ENCODE measurements at places on chromosomes 6 and 20.

- peaks cover 19% of the 10 kb centered on the region for H3K4me1 ChIP-seq
- no peak overlapping the region for H3K4me3 ChIP-seq
- DNase-seq = no peak
- H3K27me3 ChIP-seq = no peaks in the 10 kb centered on the region
- H3K36me3 ChIP-seq = no peaks in the 10 kb centered on the region
- H3K27ac ChIP-seq = no peak overlapping the region
Measured at GRCh38 chr6:111975466-111975865, 78.4 kb upstream of the CCN6 start.

DNA sequence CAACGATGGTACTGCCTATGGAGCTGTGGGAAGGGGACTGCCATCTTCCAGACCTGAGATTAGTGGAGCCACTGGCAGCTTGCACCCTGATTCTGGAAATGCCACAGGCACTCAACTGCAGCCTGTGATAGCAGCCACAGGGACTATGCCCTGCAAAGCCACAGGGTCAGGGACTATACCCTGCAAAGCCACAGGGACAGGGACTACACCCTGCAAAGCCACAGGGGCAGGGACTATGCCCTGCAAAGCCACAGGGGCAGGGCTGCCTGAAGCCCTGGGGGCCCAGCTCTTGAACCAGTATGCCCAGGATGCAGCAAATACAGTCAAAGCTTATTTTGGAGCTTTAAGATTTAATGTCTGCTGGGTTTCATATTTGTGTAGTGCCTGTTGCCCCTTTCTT lies 346.6 kb downstream of the C6orf118 start:
- no peak overlapping the region for H3K4me3 ChIP-seq
- H3K4me1 ChIP-seq = no peaks in the 10 kb centered on the region
- no peaks in the 10 kb centered on the region for H3K27me3 ChIP-seq
- no peak overlapping the region for H3K27ac ChIP-seq

- H3K27me3 ChIP-seq = peaks cover 1% of the 10 kb centered on the region
- H3K4me3 ChIP-seq = no peak overlapping the region
- no peaks in the 10 kb centered on the region for H3K36me3 ChIP-seq
- DNase-seq = no peak
- H3K27ac ChIP-seq = no peak overlapping the region
Measured at GRCh38 chr6:106849120-106849519, 125.4 kb downstream of the CD24 start.

GRCh38 chr6:125528621-125529041 lies 220.8 kb upstream of the HEY2 start:
- no peak overlapping the region for H3K27ac ChIP-seq
- no peaks in the 10 kb centered on the region for H3K36me3 ChIP-seq
- H3K27me3 ChIP-seq = peaks cover 1% of the 10 kb centered on the region
- no peaks in the 10 kb centered on the region for H3K4me1 ChIP-seq

DNA sequence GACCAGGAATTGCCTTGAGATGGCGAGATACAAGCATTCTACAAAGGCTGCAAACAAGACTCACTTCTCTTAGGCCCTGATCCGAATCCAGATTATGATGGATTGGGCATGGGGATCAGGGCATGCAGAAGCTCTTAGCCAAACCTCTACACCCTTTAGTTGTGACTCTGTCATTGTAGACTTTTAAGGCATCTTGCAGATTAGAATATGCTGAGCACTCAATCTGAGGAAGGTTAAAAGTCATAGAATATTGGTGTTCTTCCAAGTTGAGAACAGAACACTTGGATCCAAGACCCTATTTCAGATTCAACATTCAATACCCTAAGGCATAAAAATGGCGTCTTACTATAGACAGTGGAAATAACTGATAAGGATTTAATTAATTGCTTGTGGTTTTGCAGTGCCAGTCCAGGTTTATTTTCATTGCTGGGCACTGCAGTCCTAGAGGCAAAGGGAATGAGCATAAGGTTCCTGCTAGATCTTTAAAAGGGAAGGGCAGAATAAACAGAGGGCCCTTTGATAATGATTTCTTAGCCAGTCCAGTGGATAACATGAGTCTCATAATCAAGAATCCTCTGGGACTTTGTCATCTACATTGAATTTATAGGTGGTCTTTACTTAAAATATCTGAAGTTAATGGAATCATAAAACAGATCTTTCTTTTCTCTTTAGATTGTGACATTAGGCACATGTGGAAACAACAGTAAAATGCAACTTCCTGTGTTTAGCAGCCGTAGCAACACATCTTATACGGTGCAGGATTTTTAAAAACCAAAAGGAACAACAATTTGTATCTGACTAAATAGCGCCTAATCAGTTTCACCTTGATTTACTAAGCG lies 17.6 kb downstream of the PHACTR2 start:
- H3K4me3 ChIP-seq = no peak overlapping the region
- H3K27me3 ChIP-seq = no peaks in the 10 kb centered on the region
- peaks cover 24% of the 10 kb centered on the region for H3K4me1 ChIP-seq
- H3K36me3 ChIP-seq = peaks cover 2% of the 10 kb centered on the region

- H3K4me1 ChIP-seq = no peaks in the 10 kb centered on the region
- no peak overlapping the region for H3K27ac ChIP-seq
- no peak for DNase-seq
- H3K27me3 ChIP-seq = peaks cover 46% of the 10 kb centered on the region
Measured at GRCh38 chr6:44704240-44705150, 317.0 kb downstream of the CDC5L start.

GRCh38 chr6:37273690-37274089 lies 15.7 kb upstream of the TMEM217 start:
- peaks cover 13% of the 10 kb centered on the region for H3K36me3 ChIP-seq
- DNase-seq = no peak
- no peaks in the 10 kb centered on the region for H3K4me1 ChIP-seq
- H3K4me3 ChIP-seq = no peak overlapping the region
- no peaks in the 10 kb centered on the region for H3K27me3 ChIP-seq
- H3K27ac ChIP-seq = no peak overlapping the region

DNA sequence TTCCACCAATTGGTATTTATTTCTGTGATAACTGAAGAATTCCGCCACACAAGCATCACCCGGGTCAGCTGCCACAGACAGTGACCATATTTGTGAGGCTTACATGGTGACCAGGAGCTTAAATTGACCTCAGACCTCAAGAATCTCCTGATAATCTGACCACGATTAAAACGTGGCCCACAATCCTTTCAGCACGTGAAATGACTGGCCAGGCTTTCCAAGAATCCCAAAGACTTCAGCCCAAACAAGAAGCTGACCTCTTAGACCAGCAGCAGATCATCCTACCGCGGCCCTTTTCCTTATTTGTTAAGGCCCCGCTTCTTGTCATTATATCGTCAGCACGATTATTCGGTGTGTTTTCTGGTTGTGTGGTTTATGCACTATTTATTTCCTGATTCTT lies 45.6 kb upstream of the CD93 start:
- no peaks in the 10 kb centered on the region for H3K4me1 ChIP-seq
- DNase-seq = no peak
- no peaks in the 10 kb centered on the region for H3K27me3 ChIP-seq
- no peak overlapping the region for H3K4me3 ChIP-seq

DNA sequence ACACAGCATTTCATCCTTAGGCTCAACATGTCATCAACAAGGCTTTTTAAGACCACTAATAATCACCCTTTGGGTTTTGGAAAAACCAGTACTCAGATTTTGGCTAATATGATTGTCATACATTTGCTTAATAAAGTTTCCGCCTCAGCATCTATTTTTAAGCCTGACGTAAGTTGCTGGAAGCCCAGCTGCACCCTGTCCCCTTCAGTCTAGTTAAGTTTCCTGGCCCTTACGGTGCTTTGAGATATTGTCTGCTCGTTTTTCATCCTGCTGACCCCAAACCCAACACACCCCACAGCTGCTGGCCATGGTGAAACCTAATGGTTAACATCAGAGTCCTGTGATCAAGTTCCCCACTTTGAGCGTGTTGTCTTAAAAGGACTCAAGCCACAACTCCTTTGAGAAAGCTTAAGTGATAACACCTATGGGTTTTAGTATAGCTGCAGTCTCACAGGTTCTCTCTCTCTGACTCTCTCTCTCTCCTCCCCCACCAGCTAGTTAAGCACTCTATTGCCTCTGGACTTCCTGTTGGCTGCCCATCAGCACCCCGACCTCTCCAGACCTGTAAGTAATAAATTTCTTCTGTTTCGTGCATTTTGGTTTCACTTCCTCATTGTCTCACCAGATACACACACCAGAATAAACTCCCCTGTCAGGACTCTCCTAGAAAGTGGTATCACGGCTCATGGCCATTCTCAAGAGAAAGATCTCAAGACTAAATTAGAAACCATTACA lies 802.0 kb downstream of the C6orf118 start:
- no peaks in the 10 kb centered on the region for H3K27me3 ChIP-seq
- no peak for DNase-seq
- no peak overlapping the region for H3K27ac ChIP-seq
- H3K36me3 ChIP-seq = no peaks in the 10 kb centered on the region

DNA sequence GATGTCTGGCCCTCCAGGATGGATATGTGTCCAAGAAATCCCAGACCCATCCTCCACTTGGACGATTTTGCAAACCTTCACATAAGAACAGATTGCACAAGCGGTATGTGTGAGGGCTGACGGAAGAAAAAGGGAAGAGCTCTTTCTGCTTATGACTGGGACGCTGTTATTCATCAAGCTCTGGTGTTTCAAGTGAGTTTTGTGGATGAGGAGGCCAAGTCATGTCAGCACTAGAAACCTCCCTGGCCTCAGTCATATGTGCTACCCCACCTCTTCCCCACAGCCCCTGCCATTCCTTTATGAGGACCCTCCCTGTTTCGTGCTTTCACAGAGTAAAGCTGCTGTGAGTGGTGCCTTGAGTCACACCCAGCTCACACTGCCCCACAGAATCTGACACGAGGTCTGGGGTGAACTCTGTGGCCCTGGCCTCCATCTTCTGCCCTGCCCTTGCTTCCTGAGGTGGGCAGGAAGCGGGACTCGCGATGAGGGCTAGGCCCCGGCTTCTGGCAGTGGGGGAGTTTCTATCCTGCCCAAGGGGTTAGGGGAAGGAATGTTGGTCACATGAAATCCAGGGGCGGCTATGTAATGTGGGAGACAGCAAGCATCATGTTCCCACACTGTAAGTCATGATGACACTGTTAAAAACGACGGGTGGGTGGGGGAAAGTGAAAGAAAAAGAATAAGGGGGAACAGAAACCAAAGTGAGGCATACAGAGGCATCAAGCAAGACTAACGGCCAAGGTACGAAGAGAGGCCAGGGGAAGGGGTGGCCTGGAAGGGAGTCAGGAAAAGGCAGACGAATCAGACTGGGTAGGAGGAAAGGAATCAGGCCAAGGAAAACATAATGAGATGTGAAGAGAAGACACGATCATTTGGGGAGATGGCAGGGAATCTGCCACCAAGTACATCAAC lies 78.1 kb downstream of the PRDM1 start:
- no peaks in the 10 kb centered on the region for H3K36me3 ChIP-seq
- DNase-seq = peak; percentile 79
- no peak overlapping the region for H3K4me3 ChIP-seq
- peak overlapping the region; percentile 60 for H3K27ac ChIP-seq

GRCh38 chr6:82348130-82348529 lies 15.5 kb upstream of the TPBG start:
- no peak overlapping the region for H3K4me3 ChIP-seq
- no peaks in the 10 kb centered on the region for H3K27me3 ChIP-seq
- H3K4me1 ChIP-seq = no peaks in the 10 kb centered on the region
- no peak for DNase-seq

DNA sequence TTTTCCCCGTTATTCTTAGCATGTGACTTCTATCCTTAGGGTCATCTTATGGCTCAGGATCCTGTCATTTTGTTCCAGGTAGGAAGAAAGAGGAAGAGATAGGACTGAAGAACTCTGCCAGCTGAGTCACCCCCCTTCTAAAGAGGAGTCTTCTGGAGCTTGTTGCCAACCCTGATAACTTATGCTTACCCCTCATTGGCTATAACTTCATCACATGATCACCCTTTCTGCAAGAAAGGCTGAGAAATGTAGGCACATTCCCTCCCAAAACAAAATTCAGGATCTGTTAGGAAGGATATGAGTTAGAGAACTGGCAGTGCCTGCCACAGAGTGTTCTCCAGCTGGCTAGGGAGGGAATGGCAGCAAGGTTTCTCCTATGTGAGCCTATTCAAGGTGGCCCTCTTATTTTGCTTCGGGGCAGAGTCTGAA lies 35.6 kb downstream of the ARFGEF2 start:
- no peak overlapping the region for H3K27ac ChIP-seq
- no peaks in the 10 kb centered on the region for H3K4me1 ChIP-seq
- no peaks in the 10 kb centered on the region for H3K27me3 ChIP-seq
- H3K36me3 ChIP-seq = peaks cover 40% of the 10 kb centered on the region
- no peak for DNase-seq
- no peak overlapping the region for H3K4me3 ChIP-seq

GRCh38 chr20:63241272-63241671 lies 5.6 kb downstream of the BIRC7 start:
- H3K4me3 ChIP-seq = no peak overlapping the region
- no peaks in the 10 kb centered on the region for H3K36me3 ChIP-seq
- peaks cover 30% of the 10 kb centered on the region for H3K27me3 ChIP-seq
- H3K27ac ChIP-seq = no peak overlapping the region

- H3K27ac ChIP-seq = no peak overlapping the region
- no peaks in the 10 kb centered on the region for H3K36me3 ChIP-seq
- H3K4me1 ChIP-seq = no peaks in the 10 kb centered on the region
- no peak for DNase-seq
Measured at GRCh38 chr6:130575971-130576370, 210.2 kb downstream of the TMEM200A start.

DNA sequence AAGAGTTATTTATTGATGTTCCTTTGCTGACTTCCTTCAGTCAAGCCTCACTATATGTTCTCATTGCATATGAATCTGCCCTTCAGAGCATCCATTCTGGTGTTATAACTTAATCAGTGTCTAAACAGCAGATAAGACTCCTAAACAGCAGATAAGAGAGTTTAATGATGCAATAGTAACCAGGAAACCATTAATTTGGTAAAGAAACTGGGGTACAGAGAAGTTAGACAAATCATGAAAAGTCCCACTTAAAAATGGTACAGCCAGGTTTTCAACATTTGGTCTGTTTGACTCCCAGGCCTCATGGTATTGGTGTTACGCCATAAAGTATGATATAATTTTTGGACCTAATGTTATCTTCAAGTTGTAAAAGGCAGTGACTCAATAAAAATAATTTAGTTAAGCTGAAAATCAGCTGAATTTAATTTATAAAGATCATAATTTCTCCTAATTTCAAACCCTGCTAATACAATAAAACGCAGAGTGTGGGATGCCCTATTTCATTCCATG lies 127.4 kb upstream of the DST start:
- H3K4me3 ChIP-seq = no peak overlapping the region
- no peaks in the 10 kb centered on the region for H3K27me3 ChIP-seq
- H3K36me3 ChIP-seq = no peaks in the 10 kb centered on the region
- peak; percentile 45 for DNase-seq
- peaks cover 15% of the 10 kb centered on the region for H3K4me1 ChIP-seq

DNA sequence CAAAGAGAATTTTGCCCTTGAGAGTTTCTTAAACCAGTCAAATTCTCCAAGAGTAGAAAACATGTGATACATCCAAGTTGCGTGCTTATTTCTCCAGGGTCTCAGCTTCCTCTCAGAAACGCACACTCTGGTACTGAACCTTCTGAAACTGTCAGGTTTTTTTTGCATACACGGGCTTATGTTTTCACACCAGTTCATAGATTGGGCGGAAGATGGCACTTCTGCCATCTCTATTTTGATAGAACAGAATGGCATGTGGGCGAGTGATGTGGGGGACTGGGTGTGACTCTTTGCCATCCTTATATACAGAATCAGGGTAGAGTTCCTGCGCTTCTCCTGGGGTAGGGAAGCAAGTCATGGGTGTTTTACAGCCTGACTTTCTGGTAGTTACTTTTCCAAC lies 56.4 kb downstream of the ADTRP start:
- DNase-seq = no peak
- H3K36me3 ChIP-seq = no peaks in the 10 kb centered on the region
- no peak overlapping the region for H3K27ac ChIP-seq
- peaks cover 4% of the 10 kb centered on the region for H3K4me1 ChIP-seq
- no peaks in the 10 kb centered on the region for H3K27me3 ChIP-seq

GRCh38 chr20:5433352-5433751 lies 116.6 kb upstream of the PROKR2 start:
- no peaks in the 10 kb centered on the region for H3K36me3 ChIP-seq
- H3K27ac ChIP-seq = no peak overlapping the region
- no peak overlapping the region for H3K4me3 ChIP-seq
- H3K4me1 ChIP-seq = no peaks in the 10 kb centered on the region
- DNase-seq = no peak

Data from IMR-90 (cell line).